Activated naive CD4-positive, alpha-beta T cell (primary cell): ENCODE measurements at places on chromosomes 7 and 10.

DNA sequence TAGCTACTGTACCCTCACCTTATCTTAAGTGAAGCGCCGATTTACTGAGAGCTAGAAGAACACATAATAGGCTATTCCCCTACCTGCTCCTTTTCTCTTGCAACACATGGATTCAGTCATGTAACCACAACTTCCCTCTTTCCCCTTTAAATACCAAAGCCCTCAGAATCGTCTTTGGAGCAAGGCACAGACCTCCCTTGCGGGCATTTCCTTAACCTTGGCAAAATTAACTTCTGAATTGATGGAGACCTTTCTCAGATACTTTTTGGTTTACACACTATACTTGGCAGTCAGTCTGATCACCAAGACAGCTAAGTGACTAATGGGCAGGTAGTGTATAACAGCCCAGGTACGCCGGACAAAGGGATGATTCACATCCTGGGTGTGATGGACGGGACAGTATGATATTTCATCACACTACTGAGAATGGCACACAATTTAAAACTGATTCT lies 72.7 kb upstream of the SEC61G start:
- DNase-seq, result no peak

GRCh38 chr10:77445547-77445946 lies 192.1 kb downstream of the KCNMA1 start:
- no peak for DNase-seq

GRCh38 chr10:77180104-77180503 lies 457.5 kb downstream of the KCNMA1 start:
- no peak for DNase-seq

GRCh38 chr7:121954803-121955202 lies 81.8 kb downstream of the PTPRZ1 start:
- DNase-seq, result no peak

- no peak for DNase-seq
Measured at GRCh38 chr10:23204773-23205172, 12.7 kb downstream of the PTF1A start.

DNA sequence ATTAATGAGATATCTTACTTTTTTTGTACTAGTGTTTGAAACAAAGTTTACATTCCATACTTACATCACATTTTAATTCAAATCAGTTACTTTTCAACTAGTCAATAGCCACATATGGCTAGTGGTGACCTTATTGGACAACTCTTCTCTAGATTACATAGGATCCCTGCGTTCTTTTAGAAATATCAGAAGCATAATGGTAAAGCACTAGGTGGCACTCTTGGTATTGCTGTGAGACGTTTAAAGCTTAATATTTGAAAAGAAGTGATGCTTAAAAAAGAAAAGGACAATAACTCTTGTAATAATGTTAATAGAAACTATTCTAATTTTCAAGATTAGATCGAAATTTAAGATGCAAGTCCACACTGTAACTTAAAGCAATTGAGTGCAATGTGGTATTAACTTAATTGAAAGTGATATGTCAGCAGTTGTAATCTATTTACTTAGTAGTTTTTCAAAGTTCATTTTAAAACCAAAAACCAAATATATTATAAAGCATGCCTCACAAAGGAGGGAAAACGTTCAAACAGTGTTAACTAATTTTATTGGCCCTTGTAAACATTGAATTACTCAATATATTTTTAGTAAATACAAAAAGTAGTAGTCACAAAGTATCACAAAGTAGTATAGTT lies 339.1 kb downstream of the ATRNL1 start:
- DNase-seq, result no peak

DNA sequence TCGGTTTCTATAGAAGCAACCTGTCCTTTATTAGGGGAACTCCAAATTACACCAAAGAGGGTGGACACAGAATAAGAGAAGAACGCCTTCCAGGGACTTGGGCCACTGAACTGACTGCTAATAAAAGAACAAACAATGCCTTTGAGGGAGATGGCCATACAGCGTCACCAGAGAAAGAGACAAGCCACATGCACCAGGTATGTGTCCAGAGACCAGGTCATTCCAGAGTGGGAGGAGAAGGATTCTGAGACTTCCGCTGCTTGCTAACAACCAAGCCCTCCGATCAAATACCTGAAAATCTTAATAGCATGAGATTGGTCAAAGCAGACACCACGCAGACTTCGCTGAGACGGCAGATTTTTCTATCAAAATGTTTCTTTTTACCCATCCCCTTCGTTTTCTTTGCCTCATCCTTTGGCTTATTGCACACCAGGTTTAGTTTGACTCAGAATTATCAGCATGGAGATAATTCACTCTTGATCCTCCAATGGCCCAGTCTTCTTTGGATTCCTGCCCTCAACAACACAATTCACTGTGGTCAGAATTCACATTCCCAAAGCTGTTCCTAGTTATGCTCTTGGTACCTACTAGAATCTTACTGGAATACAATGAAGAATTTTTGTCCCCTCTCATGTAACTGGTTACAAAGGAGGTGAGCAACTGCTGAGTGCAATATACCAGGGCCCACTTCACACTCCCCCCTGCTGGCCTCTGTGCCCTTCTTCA lies 87.4 kb upstream of the DDC start:
- DNase-seq, result no peak

GRCh38 chr10:11180228-11180627 lies 162.6 kb downstream of the CELF2 start:
- DNase-seq, result no peak

DNA sequence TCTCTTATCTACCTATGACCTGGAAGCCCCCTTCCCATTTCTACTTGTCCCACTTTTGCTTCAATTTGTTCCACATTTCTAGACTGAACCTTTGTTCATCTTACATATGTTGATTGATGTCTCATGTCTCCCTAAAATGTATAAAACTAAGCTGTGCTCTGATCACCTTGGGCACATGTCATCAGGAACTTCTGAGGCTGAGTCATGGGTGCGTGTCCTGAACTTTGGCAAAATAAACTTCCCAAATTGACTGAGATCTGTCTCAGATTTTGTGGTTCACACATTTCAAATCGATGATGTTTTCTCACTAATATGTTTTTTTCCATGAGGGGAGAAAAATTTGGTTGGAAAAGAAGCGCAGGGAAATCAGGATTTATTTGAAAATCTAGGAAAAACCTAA lies 406.2 kb upstream of the LRRTM3 start:
- DNase-seq, result no peak

- DNase-seq, result no peak
Measured at GRCh38 chr10:6091630-6092029, 2.8 kb downstream of the RBM17 start.

DNA sequence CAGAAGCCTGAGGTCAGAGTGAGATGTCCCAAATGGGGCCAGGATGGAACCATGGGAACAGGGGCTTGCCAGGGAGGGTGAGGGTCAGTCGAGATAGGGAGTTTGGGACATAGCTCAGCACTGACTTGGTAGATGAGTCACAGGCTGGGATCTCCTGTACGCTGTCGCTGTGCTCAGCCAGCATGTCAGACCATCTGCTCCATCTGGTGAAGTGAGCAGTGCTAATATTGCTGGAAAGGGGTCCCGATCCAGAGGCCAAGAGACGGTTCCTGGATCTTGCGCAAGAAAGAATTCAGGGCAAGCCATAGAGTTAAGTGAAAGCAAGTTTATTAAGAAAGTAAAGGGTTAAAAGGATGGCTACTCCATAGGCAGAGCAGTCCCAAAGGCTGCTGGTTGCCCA lies 505.6 kb downstream of the GALNT17 start:
- DNase-seq, result no peak

GRCh38 chr7:128986609-128987008 lies 48.9 kb downstream of the IRF5 start:
- DNase-seq, result no peak

DNA sequence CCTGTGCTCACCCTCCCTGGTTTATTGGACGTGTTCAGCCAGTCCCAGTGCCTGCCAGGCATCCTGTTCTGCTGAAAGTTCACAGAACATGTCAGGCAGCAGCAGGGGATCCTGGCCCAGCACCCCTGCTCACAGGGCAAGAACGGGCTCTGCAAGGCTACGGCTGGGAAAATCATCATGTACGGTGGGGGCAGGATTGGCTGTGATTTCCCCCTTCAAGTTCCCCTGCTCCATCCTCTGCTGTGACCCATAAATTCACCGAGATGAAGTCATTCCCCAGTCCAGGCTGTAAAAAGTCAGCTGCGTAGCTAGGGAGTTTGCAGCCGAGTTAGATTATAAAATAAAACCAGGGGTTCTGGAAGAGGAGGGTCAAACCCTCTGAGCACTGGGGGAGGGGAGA lies 484.1 kb upstream of the ZMIZ1 start:
- DNase-seq, result no peak

GRCh38 chr7:28016297-28016696 lies 164.3 kb downstream of the JAZF1 start:
- no peak for DNase-seq

DNA sequence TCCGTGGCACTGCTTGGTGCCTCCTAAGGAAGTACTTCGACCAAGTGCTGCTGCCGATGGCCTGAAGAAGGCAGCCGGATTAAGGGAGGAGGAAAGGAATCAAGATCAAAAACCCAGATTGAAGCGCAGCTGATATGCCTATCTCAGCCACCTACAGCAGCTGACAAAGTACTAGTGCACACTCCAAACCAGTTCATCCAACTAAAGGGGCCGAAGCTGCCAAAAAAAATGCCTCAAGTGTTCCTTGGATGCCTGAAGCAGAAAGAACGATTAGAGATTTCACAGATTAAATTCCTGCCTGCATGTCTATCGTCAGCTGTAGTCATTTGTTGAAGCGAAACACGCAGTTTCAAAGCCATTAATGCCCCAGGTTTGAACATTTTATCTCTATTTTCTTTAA lies 65.7 kb downstream of the TNRC18 start:
- DNase-seq, result no peak

- no peak for DNase-seq
Measured at GRCh38 chr7:15345216-15345615, 216.6 kb downstream of the AGMO start.

DNA sequence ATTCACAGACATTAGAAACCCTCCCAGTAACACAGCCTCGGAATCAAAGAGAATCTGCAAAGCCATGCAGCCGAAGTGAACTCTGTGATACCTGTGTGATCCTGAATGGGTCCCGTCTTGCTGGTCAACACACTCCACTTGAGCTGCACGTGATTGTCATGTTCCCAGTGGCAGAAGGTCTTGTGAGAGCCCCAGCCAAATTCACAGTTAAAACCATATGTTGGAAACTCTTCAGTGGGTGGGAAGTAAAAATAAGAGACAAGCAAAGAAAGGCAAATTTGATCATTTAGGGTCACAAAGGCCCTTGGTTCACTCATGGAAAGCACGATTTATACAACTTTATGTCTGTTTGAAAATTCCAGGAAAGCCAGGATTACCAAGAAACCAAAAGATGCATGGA lies 142.3 kb downstream of the NRP1 start:
- no peak for DNase-seq

DNA sequence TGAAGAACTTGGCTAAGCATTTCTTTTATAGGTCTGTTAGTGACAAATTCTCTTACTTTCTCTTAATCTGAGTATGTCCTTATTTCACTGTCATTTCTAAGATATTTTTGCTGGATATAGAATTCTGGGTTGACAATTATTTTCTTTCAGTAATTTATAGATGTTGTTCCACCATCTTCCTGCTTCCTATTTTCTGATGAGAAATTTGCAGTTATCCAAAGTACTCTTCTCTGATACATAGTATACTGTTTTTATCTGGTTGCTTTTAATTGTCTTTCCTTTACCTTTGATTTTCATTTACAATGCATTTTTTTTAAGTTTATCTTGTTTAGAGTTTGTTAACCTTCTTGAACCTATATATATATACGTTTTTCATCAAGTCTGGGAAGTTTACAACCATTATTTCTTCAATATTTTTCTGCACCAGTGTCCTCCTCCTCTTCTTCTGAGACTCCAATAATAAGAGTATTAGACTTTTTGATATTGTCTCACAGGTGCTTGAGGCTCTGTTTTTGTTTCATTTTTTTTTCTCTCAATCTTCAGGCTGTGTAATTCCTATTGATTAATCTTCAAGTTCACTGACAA lies 101.6 kb upstream of the INSIG1 start:
- DNase-seq, result no peak

- DNase-seq, result no peak
Measured at GRCh38 chr7:128171-129080, 63.9 kb upstream of the FAM20C start.

DNA sequence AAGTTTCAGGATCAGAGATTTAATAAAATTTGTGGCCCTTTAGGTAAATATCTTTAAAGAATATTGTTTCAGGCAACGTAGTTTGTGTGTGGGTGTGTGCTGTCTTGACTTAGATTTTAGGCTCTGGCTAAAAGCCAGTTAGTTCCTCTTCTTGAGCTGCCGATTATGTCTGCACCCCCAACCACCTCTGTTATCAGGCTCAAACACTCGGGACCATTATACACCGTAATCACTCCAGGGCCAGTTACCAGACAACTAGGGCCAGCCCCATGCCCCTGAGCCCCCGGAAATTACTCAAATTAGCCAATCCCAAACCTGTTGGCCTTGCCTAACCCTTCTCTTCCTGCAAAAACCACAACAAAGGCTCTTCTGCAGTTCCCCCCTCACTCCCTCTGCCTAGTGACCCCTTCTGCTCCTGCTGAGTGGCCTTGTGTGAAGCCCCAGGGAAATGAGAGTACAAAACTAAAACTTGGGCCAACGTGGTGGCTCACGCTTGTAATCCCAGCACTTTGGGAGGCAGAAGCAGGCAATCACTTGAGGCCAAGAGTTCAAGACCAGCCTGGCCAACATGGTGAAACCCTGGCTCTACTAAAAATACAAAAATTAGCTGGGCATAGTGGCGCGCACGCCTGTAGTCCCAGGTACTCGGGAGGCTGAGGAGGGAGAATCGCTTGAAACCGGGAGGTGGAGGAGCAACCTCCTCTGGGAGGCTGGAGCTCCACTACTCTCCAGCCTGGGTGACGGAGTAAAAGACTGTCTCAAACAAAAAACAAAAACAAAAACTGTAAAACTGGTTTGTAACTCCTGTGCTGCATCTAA lies 9.2 kb upstream of the HNRNPF start:
- no peak for DNase-seq

DNA sequence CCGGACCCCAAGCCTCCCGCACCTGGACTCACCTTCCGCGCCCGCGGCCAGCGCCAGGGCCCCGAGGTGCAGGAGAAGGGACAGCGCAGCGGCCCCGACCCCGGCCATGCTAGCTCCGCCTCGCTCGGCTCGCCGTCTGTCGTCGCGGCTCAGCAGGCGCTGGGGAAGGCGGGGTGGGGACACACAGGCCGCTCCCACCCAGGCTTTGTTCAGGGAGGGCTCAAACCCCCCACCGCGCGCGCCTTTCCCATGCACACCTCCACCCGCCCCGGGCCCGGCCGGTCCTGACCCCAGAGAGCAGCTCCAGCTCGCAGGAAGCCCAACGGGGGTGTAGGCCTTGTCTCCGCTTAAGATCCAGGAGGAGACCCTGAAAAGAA lies at the start of gene KCP:
KCP (minus strand) TSS at position 141 of the 377 bp plus-strand sequence; CDS start at position 108, 33 bp downstream.
- DNase-seq, result no peak

DNA sequence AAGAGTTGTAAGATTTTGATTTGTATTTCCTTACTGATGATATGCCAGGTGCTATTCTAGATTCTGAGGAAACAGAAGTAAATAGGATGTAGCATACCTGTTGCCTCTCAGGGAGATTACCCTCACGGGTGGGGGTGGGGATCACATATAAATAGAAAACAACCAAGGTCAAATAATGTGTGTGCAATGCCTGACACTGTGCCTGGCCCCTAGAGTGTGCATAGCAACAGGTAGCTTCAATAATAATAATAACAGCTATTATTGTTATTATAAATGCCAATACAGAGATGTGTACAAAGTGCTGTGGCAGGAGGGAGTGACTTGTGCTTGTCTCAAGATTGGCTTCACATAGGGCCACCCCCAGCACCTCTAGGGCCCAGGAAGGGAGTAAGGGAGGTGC lies 24.0 kb downstream of the CNNM1 start:
- no peak for DNase-seq
